ENCODE measurements at places on chromosomes 6 and 20.

DNA sequence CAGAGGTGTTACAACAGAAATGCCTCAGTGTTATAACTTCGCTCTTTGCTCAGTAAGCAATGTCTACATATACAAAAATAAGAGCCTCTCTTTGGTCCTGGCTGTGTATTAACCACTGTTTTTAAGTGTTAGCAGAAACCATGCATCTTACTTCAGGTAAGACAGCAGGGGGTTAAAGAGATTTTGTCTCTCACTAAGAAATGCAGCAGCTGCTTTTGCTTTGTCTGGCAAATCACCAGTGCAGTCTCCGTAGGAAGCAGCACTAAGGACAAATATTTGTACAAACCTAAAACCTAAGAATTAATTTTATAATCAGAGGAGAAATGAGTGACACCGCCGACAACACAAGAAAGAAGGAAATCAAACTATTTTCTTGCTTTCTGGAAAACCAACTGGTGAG is 758 bp downstream of the SMIM28 start:
- no peak for DNase-seq

DNA sequence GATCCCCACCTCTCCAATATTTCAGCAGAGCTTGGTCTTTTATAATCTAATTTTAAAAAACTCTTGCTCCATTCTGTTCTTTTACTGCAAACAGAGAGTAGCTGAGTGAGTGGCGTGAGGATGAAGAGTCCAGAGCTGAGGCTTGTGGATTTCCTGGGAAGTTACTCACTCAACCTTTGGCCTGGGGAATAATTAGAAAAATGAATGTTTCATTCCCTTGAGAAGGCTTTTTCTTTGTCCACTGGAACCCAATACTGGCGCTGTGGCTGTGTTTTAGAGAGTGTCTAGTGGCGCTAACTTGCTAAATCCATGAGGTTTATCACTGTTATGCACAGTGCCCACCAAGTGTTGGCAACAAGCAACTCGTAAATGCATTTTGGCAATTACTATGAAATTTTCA is 251.5 kb downstream of the HIVEP2 start:
- no peak for DNase-seq

- no peak for DNase-seq
Observed at GRCh38 chr6:12602951-12603672, 113.5 kb upstream of the PHACTR1 start.

DNA sequence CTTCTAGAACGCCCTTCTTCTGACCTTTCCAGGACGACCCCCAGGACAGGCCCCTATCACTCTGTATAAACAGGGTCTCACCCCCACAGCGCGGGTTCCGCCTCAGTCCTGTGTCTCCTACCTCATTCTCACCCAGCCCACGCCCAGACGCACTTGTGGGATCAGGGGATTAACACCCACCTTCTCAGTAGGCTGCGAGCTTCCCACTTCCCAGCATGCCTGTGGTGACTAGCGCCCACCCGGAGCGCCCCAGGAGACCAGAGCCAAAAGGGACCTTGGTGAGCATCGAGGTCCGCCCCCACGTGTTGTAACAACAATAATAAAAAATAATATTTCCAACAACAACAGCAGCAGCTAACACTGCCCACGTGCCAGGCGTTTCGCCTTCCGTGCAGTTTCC is 40.9 kb upstream of the NOL4L start:
- no peak for DNase-seq

- no peak for DNase-seq
Observed at GRCh38 chr20:4104045-4104444, 88.7 kb upstream of the RNF24 start.

DNA sequence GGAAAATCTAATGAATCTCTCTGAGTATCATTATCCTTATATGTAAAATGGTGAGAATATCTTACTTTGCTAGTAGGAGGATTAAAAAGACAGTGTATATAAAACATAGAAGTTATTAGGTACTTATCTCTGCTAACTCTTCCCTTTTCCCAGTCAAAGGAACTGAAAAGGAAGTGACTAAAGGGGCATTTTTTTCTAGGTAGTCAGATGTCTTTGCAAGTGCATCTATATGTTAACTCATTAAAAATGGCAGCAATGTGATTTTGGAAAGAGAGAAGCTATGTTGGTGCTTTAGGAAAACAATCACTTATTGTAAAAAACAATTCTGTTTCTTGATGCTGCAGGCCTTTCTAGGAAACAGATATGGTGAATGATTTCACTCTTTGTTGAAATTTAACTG is 180.9 kb downstream of the SAMD5 start:
- no peak for DNase-seq

DNA sequence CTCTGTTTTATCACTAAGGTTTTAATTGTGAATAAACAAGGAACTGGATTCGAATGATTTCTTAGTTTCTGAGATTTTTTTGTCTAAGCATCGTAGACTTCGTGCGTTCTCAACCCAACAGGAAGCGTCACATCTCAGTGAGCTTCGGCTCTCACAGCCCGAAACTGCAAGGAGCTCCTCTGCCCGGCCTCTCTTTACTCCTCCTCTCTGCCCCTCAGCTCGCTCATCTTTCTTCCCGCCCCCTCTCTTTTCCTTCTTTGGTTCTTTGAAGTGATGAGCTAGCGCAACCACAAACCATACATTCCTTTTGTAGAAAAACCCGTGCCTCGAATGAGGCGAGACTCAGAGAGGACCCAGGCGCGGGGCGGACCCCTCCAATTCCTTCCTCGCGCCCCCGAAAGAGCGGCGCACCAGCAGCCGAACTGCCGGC is 480 bp upstream of the NT5E start:
- no peak for DNase-seq

GRCh38 chr20:46550461-46550860 is at the start of gene OCSTAMP:
Gene OCSTAMP, minus strand, starts transcription at chr20:46550654. Its CDS starts 94 bp downstream, at chr20:46550560.
- no peak for DNase-seq

DNA sequence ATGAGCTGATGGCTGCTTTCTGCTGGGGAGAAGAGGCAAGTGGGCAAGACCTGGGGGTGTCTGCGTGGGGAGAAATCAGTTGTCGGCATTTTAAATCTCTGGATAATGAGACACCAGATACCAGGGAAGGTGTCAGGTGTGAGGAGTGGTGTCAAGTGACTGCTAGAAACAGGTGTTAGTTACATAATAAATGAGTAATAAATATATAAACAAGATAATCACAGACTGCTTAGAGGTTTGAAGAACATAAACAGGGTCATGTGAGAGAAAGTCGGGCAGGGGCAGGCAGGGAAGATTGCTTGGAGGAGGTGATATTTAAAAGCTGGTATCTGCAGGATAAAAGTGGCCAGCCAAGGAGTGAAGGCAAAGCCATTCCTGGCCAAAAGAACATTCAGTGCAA is 87.2 kb upstream of the RIN2 start:
- no peak for DNase-seq

All from NCI-H1694 treated with DMSO at 0.1 percent for 48 hours (cell line).